Foreskin fibroblast (primary cell): ENCODE measurements at places on chromosomes 7 and 10.

DNA sequence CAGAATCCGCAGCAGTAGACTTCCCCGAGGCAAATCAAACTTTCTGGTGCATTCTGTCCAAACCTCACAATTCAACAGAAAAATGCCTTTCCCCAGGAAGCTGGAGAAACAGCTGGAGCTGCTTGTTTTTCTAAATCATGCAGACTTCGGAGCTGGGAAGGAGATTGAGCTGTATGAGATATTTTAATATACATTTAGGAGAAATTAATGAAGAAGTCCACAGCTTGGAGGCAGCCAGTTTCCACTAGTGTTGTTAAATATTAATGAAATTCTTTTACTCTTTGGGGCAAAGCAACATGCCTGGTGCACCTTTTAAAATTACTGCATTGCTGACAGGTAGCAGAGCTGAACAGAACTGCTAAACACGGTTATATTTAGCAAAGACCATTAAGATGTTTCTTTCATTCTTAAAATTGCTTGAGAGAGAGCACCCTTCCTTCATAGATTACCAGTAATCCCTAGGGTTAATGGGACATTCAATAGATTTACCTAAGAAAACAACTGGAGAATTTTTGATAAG lies 566.4 kb downstream of the SORCS3 start:
- DNase-seq: peak; percentile 10

- no peak for DNase-seq
Observed at GRCh38 chr7:4169455-4169854, 512.6 kb upstream of the FOXK1 start.

- no peak for DNase-seq
Observed at GRCh38 chr10:70909326-70909935, 21.1 kb upstream of the PCBD1 start.

- DNase-seq: no peak
Observed at GRCh38 chr10:87053111-87053510, 33.0 kb downstream of the FAM25A start.

DNA sequence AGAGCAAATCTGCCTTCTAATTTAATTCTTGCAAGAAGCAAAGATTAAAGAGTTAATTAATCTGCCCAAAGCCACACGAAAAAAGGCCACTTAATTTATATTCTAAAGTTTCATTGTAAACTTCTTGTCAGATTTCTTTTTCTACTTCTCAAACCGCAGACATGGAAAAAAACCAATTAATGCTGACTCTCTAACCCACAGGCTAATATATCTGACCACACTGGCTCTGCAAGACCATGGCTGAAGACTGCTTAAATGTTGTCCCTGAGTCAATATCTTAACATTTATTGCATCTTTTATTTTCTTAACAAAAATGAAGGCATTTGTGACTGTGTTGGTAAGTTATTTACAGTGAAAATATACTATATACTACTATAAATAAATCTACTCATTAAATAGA lies 234.0 kb upstream of the SP8 start:
- DNase-seq: no peak

GRCh38 chr10:45580371-45581215 lies 92.0 kb downstream of the ZFAND4 start:
- no peak for DNase-seq
